ENCODE measurements at places on chromosomes 5 and 9.

- H3K4me1 ChIP-seq: no peaks in the 10 kb centered on the region
- no peaks in the 10 kb centered on the region for H3K27me3 ChIP-seq
- no peaks in the 10 kb centered on the region for H3K36me3 ChIP-seq
- no peak for DNase-seq
These were observed 394.5 kb downstream of the CTNND2 start for GRCh38 chr5:11509793-11510192.

DNA sequence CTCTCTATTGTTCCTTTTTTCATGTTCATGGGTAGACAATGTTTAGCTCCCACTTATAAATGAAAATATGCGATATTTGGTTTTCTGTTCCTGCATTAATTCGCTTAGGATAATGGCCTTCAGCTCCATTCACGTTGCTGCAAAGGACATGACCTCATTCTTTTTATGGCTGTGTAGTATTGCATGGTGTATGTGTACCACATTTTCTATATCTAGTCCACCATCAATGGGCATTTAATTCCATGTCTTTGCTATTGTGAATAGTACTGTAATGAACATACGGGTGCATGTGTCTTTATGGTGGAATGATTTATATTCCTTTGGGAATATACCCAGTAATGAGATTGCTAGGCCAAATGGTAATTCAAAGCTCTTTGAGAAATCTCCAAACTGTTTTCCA is 392.0 kb downstream of the EFNA5 start:
- H3K27me3 ChIP-seq: no peaks in the 10 kb centered on the region
- DNase-seq: no peak
- H3K4me3 ChIP-seq: no peak overlapping the region

- H3K36me3 ChIP-seq: no peaks in the 10 kb centered on the region
- DNase-seq: no peak
- H3K27ac ChIP-seq: no peak overlapping the region
- no peak overlapping the region for H3K4me3 ChIP-seq
These were observed 65.6 kb upstream of the SEMA6A start for GRCh38 chr5:116640236-116640635.

GRCh38 chr5:113692891-113693457 is 179.5 kb downstream of the YTHDC2 start:
- H3K36me3 ChIP-seq: no peaks in the 10 kb centered on the region
- no peak overlapping the region for H3K4me3 ChIP-seq
- H3K4me1 ChIP-seq: no peaks in the 10 kb centered on the region
- H3K27me3 ChIP-seq: no peaks in the 10 kb centered on the region
- DNase-seq: no peak

DNA sequence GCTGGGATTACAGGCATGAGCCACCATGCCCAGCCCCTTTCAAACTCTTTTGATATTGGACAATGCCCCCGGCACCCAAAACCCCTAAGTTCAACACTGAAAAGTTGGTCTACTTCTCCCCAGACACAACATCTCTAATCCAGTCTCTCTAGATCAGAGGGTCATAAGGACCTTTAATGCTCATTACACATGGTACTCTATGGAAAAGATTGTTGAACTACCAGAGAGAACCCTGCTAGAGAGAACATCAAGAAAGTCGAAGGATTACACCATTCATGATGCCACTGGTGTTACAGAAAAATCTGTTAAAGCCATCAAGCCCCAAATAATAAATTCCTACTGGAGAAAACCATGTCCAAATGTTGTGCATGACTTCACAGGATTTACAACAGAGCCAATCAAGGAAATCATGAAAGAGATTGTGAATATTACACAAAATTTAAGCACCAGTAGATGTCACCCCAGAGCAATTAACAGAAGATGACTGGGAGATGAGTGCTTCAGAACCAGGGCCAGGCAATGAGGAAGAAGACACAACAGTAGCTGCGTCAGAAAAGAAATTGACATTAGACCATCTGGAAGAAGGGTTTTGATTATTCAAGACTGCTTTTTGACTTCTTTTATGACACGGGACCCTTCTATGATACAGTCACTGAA is 28.3 kb upstream of the NIPAL4 start:
- H3K27me3 ChIP-seq: no peaks in the 10 kb centered on the region
- no peak overlapping the region for H3K27ac ChIP-seq
- no peaks in the 10 kb centered on the region for H3K36me3 ChIP-seq
- peak; percentile 77 for DNase-seq

DNA sequence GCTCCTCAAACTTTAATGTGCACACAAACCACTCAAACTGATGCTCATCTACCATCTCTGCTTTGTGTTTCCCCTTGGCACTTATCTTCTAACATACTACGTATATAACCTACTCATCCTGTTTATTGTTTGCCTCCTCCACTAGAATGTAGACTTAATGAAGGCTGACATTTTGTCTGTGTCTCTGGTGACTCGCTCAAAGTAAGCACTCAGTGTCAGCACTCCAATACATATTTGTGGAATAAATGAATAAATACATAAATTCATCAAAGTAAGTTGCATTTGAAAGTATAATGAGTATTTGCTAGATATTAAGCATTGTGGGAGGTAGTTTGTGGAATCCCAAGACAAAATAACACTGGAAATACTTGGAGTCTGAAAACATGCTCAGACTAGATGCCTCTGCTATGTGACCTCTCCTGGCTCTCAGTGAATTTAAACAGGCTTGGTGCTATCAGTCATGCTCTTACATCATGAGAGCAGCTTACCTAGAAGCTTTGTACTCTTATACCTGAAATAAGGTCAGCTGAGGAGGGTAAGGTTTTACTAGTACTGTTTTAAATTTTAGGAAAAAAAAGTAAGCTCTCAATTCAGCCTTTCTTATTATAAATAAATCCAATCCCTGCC is 37.0 kb upstream of the RANBP6 start:
- H3K36me3 ChIP-seq: no peaks in the 10 kb centered on the region
- H3K4me3 ChIP-seq: no peak overlapping the region
- no peaks in the 10 kb centered on the region for H3K4me1 ChIP-seq
- no peak for DNase-seq
- no peak overlapping the region for H3K27ac ChIP-seq

GRCh38 chr9:69965416-69966145 is 78.1 kb upstream of the MAMDC2 start:
- H3K4me1 ChIP-seq: no peaks in the 10 kb centered on the region
- H3K4me3 ChIP-seq: no peak overlapping the region
- no peaks in the 10 kb centered on the region for H3K36me3 ChIP-seq
- H3K27me3 ChIP-seq: no peaks in the 10 kb centered on the region

GRCh38 chr5:8844206-8844605 is 701.7 kb downstream of the SEMA5A start:
- DNase-seq: no peak
- H3K27me3 ChIP-seq: no peaks in the 10 kb centered on the region
- no peak overlapping the region for H3K27ac ChIP-seq
- H3K36me3 ChIP-seq: no peaks in the 10 kb centered on the region
- no peak overlapping the region for H3K4me3 ChIP-seq

- DNase-seq: no peak
- H3K27ac ChIP-seq: no peak overlapping the region
- no peak overlapping the region for H3K4me3 ChIP-seq
- H3K4me1 ChIP-seq: no peaks in the 10 kb centered on the region
These were observed 182.3 kb upstream of the EFNA5 start for GRCh38 chr5:107853031-107853430.

DNA sequence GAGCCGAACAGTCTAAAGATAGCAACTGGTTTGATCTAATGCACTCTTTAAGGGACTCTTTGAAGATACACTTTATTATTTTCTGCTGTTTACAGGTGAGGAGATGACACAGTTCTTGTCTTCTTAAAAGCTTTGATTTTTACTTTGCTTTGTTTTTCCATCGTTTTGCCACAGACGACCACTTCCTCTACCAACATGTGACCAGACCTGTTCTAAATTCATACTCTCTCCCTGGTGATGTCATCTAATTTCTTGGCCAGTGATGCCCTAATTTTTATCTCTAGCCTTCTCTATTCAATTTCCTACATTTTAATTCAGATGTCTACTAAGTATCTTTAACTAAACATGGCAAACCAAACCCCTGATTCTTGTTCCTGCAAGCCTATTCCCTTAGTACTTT is 583.4 kb upstream of the ITGA1 start:
- H3K27ac ChIP-seq: no peak overlapping the region
- no peaks in the 10 kb centered on the region for H3K36me3 ChIP-seq
- H3K4me3 ChIP-seq: no peak overlapping the region
- H3K27me3 ChIP-seq: no peaks in the 10 kb centered on the region

DNA sequence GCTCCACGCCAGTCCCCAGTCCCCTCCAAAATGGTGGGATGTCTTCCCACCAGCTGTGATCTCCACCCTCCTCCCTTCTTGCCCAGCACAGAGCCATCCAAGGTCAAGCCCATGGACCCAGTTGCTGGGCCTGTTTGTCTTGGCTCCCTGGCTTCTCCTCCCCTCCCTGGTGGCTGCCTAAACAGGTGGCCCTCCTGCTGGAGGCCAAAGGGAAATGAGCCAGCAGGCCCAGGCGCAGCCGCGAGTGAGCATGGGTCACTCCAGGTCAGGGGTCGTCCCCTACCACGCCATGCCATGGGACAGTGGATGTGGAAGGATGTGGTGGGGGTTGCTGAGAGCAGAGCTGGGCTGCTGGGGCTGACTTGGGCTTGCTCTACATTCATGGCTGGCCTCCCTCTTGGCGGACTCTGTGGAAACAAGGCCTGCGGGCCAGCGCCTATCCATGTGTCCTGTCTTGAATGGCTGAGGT is 33.6 kb downstream of the COL15A1 start:
- no peak for DNase-seq
- no peak overlapping the region for H3K4me3 ChIP-seq
- H3K27me3 ChIP-seq: no peaks in the 10 kb centered on the region

DNA sequence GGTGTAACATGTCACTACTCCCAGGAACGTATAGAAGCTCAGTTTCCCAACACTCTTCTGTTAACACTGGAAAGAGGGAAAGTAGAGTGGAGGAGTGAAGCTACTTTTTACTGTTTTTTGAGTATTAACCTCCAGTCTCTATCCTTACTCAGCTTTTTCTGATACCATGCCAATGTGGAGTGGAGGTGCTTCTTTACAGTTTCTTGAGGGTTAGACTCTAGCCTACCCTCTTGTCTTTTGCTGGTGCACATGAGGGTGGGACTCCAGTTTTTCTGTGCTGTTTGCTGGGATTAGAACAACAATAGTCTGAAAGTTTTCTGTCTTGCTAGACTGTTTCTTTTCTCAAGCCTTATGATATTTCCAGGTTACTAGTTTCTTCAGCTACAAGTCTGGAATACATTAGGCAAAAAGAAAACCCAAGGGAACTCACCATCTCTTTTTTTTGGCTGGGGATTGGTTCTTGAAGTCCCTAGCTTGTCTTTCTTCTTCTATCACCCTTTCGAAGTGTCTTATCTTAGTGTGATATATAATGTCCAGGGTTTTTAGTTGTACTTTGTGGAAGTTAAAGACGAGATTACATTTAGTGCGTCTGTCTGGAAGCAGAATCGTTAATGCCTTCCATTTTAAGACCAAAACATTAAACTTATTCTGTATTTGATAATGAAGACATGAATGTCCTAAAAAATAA is 35.9 kb downstream of the PRR16 start:
- DNase-seq: no peak
- H3K4me3 ChIP-seq: no peak overlapping the region
- H3K27ac ChIP-seq: no peak overlapping the region
- no peaks in the 10 kb centered on the region for H3K4me1 ChIP-seq
- no peaks in the 10 kb centered on the region for H3K36me3 ChIP-seq

DNA sequence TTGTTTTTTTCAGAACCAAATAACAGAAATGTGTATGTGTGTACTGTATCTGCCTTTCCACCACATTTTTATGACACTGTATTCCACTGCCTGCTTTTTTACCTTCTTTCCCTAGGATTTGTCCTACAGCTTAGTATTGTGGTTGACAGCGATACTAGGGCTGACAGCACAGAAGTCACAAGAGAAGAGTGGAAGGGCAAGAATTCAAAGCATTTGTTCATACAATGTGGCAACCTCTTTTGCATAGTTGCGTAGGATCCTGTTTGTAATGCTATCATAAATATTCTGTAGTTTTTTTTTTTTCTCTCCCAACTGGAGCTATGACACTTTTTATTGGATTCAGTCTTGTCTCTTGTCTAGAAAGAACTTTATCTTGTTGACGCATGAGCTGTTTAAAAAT is 5.6 kb upstream of the BNIP1 start:
- no peaks in the 10 kb centered on the region for H3K4me1 ChIP-seq
- no peak for DNase-seq
- no peaks in the 10 kb centered on the region for H3K27me3 ChIP-seq
- no peaks in the 10 kb centered on the region for H3K36me3 ChIP-seq

GRCh38 chr5:135223404-135223803 is 175.6 kb downstream of the MACROH2A1 start:
- no peaks in the 10 kb centered on the region for H3K4me1 ChIP-seq
- no peaks in the 10 kb centered on the region for H3K36me3 ChIP-seq
- no peaks in the 10 kb centered on the region for H3K27me3 ChIP-seq
- no peak overlapping the region for H3K4me3 ChIP-seq
- no peak for DNase-seq

GRCh38 chr9:135514342-135515082 is 6.7 kb upstream of the LCN1 start:
- H3K4me1 ChIP-seq: no peaks in the 10 kb centered on the region
- no peak overlapping the region for H3K4me3 ChIP-seq
- no peak overlapping the region for H3K27ac ChIP-seq
- no peak for DNase-seq
- no peaks in the 10 kb centered on the region for H3K27me3 ChIP-seq
- H3K36me3 ChIP-seq: no peaks in the 10 kb centered on the region

- peak overlapping the region; percentile 86 for H3K27ac ChIP-seq
- peak overlapping the region; percentile 84 for H3K4me3 ChIP-seq
- H3K36me3 ChIP-seq: no peaks in the 10 kb centered on the region
- H3K4me1 ChIP-seq: peaks cover 9% of the 10 kb centered on the region
- H3K27me3 ChIP-seq: no peaks in the 10 kb centered on the region
- peak; percentile 56 for DNase-seq
These were observed 439 bp downstream of the SSBP2 start for GRCh38 chr5:81750308-81751008.

DNA sequence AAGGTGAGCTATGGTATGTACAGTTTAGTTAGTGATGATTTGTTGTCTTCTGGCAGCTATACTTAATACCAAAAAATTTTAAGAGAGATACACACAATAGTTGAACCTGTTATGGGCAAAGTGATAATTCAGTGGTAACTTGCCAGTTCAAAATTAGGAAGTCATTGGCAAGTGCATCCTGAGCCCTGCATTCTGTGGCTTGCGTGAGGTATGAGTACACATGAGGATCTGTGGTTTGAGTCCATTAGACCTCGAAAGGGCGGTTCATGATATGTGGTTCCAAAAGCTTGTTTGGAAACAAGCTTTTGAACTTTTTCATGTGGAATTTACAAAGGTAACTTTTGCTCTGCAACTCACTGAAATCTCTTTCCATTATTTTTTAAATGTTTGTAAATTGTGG is 47.0 kb downstream of the GPR21 start:
- no peaks in the 10 kb centered on the region for H3K36me3 ChIP-seq
- no peak overlapping the region for H3K27ac ChIP-seq
- no peak for DNase-seq
- no peaks in the 10 kb centered on the region for H3K4me1 ChIP-seq

DNA sequence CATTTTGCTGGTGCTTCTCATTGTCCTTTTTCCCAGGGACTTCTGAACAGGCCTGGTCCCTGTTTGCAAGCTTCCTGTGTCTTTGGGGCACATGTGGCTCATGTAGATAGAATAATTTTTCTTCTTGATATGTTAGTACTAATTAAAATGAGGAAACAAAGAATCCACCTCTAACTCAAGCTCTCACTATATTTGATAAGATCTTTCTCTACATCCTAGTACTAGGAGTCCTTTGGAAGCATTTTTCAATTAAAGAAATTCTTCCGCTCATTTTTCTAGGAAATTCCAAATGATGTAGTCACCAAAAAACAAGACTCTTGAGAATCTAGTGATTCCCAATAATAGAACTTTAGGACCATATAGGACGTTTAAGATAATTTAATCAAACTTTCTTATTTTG is 165.3 kb downstream of the SEC61B start:
- no peaks in the 10 kb centered on the region for H3K4me1 ChIP-seq
- DNase-seq: no peak
- H3K27me3 ChIP-seq: no peaks in the 10 kb centered on the region
- no peaks in the 10 kb centered on the region for H3K36me3 ChIP-seq
